ENCODE measurements at places on chromosomes 1 and 21.

GRCh38 chr1:155076371-155076770 lies 2.3 kb upstream of the EFNA3 start:
- DNase-seq: no peak

GRCh38 chr21:44370786-44371410 lies 17.5 kb downstream of the TRPM2 start:
- DNase-seq: no peak

- no peak for DNase-seq
These were observed 8.8 kb upstream of the CAPN8 start for GRCh38 chr1:223674119-223674890.

GRCh38 chr1:177897998-177898654 lies 71.7 kb downstream of the SEC16B start:
- no peak for DNase-seq

DNA sequence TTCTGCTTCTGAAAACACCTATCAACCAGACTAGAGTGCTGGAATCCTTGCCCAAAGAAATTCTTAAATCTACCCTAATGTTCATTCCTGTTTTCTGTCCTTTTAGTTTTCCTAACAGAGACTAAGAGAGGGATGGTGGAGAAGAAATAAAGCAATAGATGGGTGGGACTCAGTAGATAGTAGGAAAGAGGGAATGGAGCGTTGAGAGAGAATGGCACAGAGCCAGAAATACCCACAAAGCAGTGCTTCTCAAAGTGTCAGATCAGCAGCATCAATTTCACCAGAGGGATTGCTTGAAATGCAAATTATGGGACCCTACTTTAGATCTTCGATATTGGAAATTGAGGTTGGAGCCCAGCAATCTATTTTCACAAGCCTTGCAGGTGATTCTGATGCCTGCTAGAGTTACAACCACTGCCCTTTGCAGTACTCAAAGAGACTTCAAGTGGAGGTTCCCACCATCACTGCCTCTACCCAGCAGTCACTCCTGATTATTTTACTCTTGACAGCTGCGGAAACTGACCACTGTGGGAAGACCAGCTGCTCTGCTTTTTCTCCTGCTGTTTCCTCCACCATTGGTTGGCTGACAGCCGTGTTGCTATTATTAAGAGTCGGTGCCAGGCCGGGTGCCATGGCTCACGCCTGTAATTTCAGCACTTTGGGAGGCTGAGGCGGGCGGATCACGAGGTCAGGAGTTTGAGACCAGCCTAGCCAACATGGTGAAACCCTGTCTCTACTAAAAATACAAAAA lies 11.4 kb upstream of the PRPF3 start:
- no peak for DNase-seq

GRCh38 chr1:111332190-111332589 lies 41.5 kb downstream of the CHIA start:
- no peak for DNase-seq

- DNase-seq: no peak
These were observed 9.9 kb upstream of the CLSTN1 start for GRCh38 chr1:9833632-9834031.

DNA sequence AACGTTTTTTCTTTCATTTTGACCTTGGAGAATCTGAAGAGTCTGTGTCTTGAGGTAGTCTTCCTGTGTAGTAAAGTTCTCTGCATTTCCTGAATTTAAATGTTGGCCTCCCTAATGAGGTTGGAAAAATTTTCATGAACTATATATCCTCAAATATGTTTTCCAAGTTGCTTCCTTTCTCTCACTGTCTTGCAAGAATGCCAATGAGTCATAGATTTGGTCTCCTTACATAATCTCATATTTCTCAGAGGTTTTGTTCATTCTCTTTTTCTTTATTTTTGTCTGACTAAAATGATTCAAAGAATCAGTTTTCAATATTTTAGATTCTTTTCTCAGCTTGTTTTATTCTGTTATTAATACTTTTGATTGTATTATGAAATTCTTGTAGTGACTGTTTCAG lies 87.6 kb downstream of the DRAM2 start:
- DNase-seq: no peak

DNA sequence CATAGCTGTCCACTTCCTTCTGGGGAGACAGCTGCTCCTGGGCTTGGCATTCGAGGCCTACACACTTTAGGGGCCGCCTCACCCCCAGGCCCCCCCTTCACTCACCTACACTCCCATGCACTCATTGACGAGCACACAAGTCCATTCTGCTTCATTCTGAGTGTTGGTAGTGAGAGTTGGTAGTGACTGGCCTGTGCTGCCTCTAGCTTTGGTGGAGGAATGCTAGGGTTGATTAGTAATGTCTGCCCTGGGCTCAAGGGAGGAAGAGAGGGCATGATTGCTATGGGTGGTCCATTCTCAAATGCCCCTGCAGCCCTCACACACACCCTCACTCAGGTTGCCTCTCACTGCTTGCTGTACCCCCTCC lies 30.4 kb downstream of the TRIM11 start:
- no peak for DNase-seq
